ENCODE measurements at places on chromosomes 1 and 21. TPM values are rescaled to one million over a fixed set of nuclear protein-coding genes. Genes with fewer than 3 reads are reported as not detected.

The AKNAD1 gene
- 2.6 TPM for total RNA-seq

DNA sequence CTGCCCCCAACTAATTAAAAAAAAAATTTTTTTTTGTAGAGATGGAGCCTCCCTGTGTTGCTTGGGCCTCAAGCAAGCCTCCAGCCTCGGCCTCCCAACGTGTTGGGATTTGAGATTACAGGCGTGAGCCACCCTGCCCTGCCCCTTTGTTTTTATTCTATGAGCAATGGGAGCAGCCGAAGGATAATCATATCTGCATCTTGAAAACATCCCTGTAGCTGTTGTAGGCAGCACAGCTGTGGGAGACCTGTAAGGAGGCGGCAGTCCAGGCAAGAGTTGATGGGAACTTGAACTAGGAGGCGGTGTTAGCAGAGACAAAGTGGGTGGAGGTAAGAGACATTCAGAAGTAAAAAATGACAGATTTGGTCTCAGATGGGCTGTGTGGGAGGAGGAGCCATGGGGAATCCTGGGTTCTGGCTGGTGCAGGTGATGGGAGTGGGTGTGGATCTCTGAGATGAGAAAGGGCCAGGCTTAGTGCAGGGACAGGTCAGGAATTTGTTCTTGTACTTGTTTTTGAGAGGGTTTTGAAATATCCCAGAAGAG, 31.3 kb downstream of the STUM start:
- DNase-seq, result no peak

DNA sequence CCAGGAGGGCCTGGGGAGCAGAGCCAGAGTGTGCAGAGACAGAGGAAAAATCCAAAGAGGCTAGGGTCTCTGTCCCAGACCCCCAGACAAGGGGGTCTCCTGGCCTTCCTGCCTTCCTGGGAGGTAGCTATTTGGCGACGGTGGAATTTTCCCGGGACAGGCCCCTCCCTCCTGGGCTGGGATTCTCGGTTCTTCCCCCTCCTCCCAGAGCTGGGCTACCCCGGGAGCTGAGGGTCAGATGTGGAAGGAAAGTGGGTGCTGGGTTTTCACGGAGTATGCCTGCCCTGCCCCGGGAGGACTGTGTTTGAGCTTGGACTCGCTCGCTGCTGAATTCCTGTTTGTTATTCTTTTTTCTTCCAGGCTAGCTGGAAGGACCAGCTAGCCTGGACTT, 759 bp downstream of the AMPD2 start:
- no peak for DNase-seq

- DNase-seq, result peak; percentile 78
Measured at GRCh38 chr1:183635606-183636333, at the start of gene ARPC5. Gene ARPC5, minus strand, starts transcription at chr1:183635783. Its CDS starts 124 bp downstream, at chr1:183635659.

- DNase-seq, result no peak
Measured at GRCh38 chr1:31696242-31696641, 7.6 kb downstream of the COL16A1 start.

GRCh38 chr1:225933072-225933471, 7.9 kb downstream of the LEFTY2 start:
- DNase-seq, result no peak

The SPATA46 gene
- not detected for total RNA-seq

The GJC2 gene
- 0.48 TPM for total RNA-seq

DNA sequence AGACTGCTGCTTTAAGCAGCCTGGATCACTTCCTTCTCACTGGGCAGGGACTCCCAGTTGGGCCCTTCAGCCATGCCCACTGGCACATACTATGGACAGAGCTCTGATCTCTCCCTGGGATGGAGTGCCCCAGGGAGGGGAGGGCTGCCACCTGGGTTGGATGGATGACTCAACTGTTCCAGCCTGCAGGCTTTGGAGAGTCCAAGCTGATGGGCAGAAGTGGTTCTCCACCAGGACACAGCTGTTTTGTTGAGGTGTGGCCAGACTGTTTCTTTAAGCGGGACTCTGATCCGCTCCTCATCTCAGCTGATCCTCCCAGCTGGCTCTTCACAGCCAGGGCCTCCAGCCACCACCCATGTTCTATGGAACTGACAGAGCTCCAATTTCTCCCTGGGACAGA, 166.9 kb downstream of the MAGI3 start:
- DNase-seq, result no peak

The ADORA3 gene
- 5.2 TPM for total RNA-seq

The CA14 gene
- not detected for total RNA-seq

DNA sequence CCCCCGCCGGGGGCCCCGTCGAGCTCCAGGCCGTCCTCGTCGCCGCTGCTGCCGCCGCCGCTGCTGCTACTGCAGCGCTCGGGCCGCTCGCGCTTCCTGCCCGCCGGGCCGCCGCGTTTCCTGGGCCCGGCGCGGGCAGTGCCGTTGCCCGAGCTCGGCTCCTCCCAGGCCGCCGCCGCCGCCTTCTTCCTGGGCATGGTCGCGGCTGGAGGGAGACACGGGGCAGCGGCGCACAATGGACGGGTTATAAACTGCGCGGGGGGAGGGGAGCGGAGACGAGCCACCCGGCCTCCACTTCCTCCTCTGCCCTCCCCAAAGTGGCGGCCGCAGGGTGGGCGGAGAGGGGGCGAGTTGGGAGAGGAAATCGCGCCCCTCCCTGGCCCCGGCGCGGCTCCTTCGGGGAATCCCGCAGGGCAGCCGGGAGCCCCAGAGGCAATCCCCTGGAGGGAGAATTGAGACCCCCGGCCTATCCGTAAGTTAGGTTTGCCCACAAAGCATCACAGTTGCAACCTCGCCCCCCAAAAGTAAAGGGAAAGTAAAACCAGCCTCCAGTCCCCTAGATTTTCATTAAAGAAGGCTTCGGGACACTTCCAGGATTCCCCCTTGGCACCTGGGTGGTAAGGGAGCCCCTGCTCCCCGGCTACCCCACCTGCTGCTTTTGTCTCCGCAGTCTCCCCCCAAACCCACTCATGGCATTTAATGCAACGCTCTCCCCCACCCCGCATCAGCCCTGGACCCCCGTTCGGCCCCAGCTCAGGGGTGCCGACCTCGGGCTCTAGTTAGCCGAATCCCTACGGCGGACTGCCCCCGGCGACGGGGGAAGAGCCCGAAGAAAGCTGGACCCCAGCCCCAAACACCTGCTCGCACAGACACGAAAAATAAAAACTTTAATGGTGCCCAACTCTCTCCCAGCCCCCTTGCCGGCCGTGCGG, 893 bp downstream of the RCC2 start:
- DNase-seq, result no peak

DNA sequence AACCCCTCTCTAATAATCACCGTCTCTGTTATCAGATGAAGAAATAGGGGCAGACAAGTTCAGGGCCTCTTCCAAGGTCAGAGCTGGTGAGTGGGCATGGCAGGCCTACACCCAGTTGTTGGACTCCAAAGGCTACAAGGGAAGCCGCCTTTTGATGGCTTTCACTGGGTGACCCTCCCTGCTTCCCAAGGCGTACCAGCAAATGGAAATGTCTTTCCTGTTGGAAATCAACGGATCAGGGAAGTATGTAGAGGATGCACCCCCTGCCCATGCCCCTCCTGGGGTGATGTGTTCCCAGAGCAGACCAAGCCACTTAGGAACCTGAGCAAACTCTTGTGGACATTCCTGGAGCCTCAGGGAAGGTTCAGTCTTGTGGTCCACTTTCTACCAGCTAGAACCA, 47.4 kb downstream of the LGR6 start:
- DNase-seq, result no peak

DNA sequence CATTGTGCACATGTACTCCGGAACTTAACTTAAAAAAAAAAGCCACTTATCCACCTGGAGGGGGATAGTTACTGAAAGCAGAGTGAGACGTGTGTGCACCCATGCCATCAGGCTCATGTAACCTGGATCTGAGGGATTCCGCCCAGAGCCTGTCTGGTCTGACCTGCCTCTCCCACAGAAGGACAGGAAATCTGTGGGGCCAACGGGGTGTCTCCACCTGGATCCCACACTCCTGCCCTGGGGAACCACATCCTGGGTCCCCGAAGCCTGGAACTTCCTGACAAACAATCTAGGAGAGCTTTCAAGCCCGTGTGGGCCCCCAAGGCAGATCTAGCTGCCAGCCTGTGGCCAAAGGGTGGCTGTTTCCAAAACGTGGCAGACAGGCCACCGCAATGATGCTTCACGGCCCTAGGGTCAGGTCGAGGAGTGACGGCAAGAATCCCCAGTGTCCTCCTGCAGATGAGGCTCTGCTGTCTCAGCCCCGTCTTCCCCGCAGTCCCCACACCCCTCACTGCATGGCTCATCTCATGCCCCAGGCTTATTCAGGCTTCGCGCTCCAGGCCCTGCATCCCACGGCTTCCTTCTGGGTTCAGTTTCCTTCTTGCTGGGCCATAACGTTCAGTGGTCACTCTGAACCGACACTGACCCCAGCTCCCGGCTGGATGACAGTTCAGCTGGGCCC, 21.0 kb upstream of the PCBP3 start:
- no peak for DNase-seq

DNA sequence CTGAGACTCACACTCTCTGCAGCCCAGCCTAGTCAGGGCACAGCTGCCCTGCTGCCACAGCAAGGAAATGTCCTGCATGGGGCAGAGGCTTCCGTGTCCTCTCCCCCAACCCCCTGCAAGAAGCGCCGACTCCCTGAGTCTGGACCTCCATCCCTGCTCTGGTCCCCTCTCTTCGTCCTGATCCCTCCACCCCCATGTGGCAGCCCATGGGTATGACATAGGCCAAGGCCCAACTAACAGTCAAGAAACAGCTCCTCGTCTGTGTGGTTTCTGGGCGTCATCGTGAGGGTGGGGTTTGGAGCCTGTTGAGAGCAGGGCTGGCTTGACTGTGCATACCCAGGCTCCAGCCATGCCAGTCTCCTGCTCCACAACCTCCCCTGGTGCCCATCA, 19.5 kb downstream of the FAAH start:
- DNase-seq, result no peak

- DNase-seq, result no peak
Measured at GRCh38 chr1:54609301-54609921, 13.9 kb downstream of the FAM151A start.

GRCh38 chr1:229116114-229116513, 154.8 kb upstream of the RAB4A start:
- DNase-seq, result no peak

The S100A7A gene
- 8.1 TPM for total RNA-seq

GRCh38 chr1:29380532-29380931, 144.2 kb downstream of the PTPRU start:
- no peak for DNase-seq

GRCh38 chr1:3461238-3461933, 6.9 kb downstream of the ARHGEF16 start:
- DNase-seq, result no peak

DNA sequence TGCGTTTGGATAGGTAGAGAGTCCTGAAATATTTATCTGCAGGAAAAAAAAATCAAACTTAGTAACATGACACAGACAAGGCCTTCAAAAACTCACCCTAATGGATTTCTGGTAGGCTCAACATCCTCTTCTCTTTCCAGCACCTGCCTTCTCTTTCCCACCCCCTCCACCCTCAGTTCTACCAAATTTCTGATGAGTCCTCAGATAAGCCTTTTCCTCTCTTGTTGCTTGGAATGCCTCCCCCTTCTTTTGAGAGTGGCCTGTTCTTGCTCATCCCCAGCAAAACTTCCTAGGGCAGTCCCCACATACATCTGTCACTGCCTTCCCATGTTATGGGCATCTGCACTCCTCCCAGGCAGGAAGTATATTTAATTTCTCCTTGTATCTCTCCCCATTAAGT, 7.6 kb upstream of the LBR start:
- DNase-seq, result no peak

The ATP5PO gene
- total RNA-seq, result 303 TPM
